Cortex of kidney (tissue), 1 donor: ENCODE measurements at places on chromosomes 6 and 20.

GRCh38 chr6:7841781-7842468 lies 68.7 kb downstream of the TXNDC5 start:
- DNase-seq, result no peak

DNA sequence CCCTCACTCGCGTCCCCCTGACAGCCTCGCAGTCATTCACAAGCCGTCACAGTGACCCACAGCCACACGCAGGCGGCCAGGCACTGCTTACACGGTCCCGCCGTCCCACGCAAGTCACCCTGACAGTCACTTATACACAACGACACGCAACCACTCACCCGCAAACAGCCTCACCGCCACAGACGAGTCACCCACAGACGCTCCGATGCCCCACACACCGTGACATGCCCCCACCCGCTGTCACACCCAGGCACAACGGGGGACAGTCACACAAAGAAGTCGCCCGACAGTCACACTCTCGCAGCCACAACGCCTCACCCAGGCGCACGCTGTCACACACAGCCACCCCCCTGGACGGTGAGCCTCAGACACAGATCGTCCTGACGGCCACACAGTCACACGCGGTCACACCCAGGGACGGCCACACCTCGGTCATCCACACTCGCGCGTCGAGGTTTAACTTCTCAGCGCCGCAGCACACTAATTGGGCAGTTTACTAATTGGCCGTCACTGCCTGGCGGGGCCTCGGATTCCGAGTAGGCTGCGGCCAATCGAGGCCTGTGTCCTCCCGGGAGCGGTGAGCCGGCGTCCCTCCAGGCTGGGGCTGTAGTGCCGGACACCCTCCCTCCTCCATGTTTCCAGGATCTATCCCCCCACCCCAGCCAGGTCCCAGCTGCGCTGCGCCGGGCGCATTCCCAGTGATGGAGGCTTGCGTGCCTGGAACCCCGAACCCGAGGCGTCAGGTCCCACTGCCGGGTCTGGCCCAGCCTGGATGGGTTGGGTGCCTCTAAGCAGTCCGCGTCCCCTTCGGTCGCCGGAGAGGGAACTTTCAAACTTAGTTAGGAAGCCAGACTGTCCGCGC lies 790 bp downstream of the TOX2 start:
- no peak for DNase-seq

DNA sequence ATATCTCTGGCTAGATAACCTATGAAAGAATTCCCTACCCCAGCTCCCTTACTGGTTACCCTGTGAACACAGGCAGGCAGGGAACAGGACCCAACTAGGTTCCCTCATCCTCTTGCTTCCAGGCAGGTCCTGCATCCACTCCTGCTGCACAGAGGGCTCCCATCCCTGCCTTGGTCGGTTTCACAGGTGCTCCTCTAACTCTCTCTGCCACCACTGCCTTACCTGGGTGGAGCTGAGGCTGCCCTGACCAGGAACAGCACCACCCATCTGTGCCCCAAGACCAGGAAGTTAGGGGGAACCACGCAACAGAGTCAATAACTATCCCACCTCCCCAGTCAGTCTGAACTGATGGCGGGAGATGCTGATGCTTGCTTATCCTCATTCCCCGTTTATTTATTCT lies 37.0 kb upstream of the HLA-A start:
- no peak for DNase-seq

DNA sequence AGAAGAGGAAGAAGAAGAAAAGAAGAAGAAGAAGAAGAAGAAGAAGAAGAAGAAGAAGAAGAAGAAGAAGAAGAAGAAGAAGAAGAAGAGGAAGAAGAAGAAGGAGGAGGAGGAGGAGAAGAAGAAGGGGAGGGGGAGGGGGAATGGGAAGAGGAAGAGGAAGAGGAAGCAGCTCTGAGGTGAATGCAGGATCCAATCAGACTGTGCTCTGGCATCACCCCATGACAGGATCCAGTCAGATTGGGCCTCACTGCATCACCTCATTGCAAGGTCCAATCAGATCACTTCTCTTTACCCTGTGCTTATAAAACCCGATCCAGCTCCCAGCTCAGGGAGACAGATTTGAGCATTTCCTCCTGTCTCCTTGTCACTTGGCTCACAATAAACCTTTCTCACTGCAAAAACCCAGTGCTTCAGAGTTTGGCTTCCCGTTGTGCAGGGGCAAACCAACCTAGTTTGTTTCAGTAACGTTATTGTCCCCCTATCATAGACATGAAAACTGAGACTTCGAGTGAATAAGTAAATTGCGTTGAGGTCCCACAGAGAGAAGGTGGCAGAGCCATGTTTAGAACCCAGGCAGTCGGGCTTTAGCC lies 28.6 kb upstream of the YWHAB start:
- DNase-seq, result no peak
